Type B pancreatic cell (in vitro differentiated cells): ENCODE measurements at places on chromosomes 4 and X.

- H3K27ac ChIP-seq = no peak overlapping the region
- no peaks in the 10 kb centered on the region for H3K36me3 ChIP-seq
- peaks cover 10% of the 10 kb centered on the region for H3K4me1 ChIP-seq
- DNase-seq = no peak
- no peak overlapping the region for H3K4me3 ChIP-seq
Measured at GRCh38 chr4:47667552-47667951, 170.3 kb downstream of the CORIN start.

DNA sequence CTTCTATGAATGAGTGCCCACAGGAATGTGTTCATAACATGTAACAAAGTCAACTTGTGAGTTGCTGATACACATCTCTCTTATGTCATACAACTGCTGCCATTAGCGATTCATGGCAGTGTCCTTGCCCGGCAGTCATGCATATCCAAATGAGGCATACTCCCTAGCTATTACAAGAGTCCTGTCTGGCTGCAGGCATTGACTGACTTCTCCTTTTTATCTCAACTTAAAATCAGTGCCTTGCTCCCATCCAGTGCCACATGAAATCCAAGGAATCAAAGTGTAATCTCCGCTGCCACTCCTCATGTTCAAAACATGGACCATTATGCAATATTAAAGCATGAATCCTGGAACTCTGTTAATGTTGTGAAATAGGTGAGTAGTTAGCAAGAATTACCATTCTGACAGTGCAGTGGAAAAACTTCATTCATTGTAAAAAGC, 348.9 kb upstream of the FTHL17 start:
- H3K27ac ChIP-seq = no peak overlapping the region
- H3K27me3 ChIP-seq = no peaks in the 10 kb centered on the region
- DNase-seq = no peak
- H3K4me1 ChIP-seq = peaks cover 11% of the 10 kb centered on the region

DNA sequence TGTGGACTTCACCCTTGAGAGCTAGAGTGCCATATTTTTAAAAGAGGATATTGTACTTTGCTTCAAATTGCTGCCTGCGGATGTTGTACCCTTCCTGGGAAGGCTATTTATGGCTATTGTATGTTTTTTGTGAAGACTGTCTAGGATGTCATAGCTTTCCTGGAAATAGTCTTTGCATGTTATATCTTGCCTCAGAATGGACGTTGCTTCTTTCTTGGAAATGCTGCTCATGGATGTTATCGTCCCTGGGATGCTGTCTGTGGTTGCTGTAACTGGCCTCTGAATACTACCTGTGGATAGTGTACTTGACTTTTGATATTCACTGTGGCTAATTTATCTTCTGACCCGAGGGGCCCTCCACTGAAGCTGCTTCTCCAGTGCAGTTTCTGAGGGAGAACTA, 146.8 kb downstream of the ENOX2 start:
- no peaks in the 10 kb centered on the region for H3K36me3 ChIP-seq
- H3K27me3 ChIP-seq = no peaks in the 10 kb centered on the region
- no peak overlapping the region for H3K27ac ChIP-seq
- H3K4me3 ChIP-seq = no peak overlapping the region

GRCh38 chr4:76354517-76355473, 48.3 kb downstream of the STBD1 start:
- H3K4me3 ChIP-seq = no peak overlapping the region
- peaks cover 14% of the 10 kb centered on the region for H3K27me3 ChIP-seq
- H3K27ac ChIP-seq = no peak overlapping the region
- no peaks in the 10 kb centered on the region for H3K4me1 ChIP-seq
- no peaks in the 10 kb centered on the region for H3K36me3 ChIP-seq

GRCh38 chr4:156968479-156968984, 3.1 kb downstream of the PDGFC start:
- DNase-seq = peak; percentile 68
- H3K27ac ChIP-seq = peak overlapping the region; percentile 2
- peaks cover 3% of the 10 kb centered on the region for H3K27me3 ChIP-seq
- peak overlapping the region; percentile 97 for H3K4me3 ChIP-seq
- H3K36me3 ChIP-seq = no peaks in the 10 kb centered on the region
- peaks cover 28% of the 10 kb centered on the region for H3K4me1 ChIP-seq
